ENCODE measurements at places on chromosomes 7 and 10. TPM values are rescaled to one million over a fixed set of nuclear protein-coding genes. Genes with fewer than 3 reads are reported as not detected.
A peak's percentile ranks its signal among the peaks of the same experiment; 100 is the strongest.

- peak overlapping the region; percentile 60 for H3K4me3 ChIP-seq
- H3K4me1 ChIP-seq: no peaks in the 10 kb centered on the region
- no peaks in the 10 kb centered on the region for H3K36me3 ChIP-seq
- H3K27ac ChIP-seq: peak overlapping the region; percentile 39
These were observed 32.2 kb upstream of the TMEM72 start for GRCh38 chr10:44878706-44879530.

DNA sequence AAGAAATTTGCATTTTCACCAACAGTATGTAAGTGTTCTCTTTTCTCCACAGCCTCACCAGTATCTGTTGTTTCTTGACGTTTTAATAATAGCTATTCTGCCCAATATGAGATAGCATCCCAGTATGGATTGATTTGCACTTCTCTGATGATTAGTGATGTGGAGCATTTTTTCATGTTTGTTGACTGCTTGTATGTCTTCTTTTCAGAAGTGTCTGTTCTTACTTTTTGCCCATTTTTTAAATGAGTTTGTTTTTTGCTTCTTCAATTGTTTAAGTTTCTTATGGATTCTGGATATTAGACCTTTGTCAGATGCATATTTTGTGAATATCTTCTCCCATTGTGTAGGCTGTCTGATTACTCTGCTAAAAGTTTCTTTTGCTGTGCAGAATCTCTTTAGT is 12.2 kb upstream of the TPK1 start:
- no peak overlapping the region for H3K4me3 ChIP-seq
- H3K27ac ChIP-seq: no peak overlapping the region
- no peaks in the 10 kb centered on the region for H3K36me3 ChIP-seq
- H3K4me1 ChIP-seq: no peaks in the 10 kb centered on the region

DNA sequence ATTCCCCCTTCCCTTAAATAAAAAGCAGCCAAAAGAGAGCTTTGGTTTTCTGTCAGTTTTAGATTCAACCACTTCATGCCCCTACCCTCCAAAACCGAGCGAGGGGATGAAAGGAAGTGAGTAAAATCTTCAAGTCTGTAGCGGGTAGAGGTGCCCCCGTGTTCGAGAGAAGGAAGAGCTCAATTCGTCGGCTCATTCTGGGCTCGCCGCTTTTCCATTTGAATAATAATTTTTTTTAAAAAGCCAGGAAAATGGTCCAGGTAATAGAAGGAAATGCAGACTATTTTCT is 436.2 kb upstream of the GALNT17 start:
- peak overlapping the region; percentile 51 for H3K4me3 ChIP-seq
- H3K27me3 ChIP-seq: no peaks in the 10 kb centered on the region
- no peaks in the 10 kb centered on the region for H3K4me1 ChIP-seq
- no peak for DNase-seq
- no peak overlapping the region for H3K27ac ChIP-seq
- no peaks in the 10 kb centered on the region for H3K36me3 ChIP-seq

Gene HNRNPA2B1
- 459 TPM for total RNA-seq

Gene LIPF
- total RNA-seq: not detected

All from naive thymus-derived CD4-positive, alpha-beta T cell (primary cell).